ENCODE measurements at places on chromosomes 12 and 14.
A peak's percentile ranks its signal among the peaks of the same experiment; 100 is the strongest.

GRCh38 chr12:124386059-124386458 lies 91.2 kb downstream of the RFLNA start:
- no peak for DNase-seq

- no peak for DNase-seq
Observed at GRCh38 chr12:123057513-123058265, 77.2 kb downstream of the ARL6IP4 start.

DNA sequence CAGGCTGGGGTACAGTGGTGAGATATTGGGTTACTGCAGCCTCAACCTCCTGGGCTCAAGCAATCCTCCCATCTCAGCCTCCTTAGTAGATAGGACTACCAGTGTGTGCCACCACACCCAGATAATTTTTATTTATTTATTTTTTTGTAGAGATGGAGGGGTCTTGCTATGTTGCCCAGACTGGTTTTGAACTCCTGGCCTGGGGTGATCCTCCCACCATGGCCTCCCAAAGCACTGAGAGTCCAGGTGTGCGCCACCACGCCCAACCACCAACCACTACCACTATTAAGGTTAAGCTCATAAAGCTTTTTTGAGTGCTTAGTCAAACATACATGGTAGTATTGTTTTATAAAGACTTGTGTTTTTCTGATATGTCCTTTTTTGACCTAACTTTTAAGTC lies 3.9 kb downstream of the RIOX1 start:
- DNase-seq, result no peak

DNA sequence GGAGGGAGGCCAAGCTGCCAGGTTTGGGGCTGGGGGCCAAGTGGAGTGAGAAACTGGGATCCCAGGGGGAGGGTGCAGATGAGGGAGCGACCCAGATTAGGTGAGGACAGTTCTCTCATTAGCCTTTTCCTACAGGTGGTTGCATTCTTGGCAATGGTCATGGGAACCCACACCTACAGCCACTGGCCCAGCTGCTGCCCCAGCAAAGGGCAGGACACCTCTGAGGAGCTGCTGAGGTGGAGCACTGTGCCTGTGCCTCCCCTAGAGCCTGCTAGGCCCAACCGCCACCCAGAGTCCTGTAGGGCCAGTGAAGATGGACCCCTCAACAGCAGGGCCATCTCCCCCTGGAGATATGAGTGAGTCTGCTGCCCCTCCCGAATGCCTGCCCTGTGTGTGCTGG lies 432 bp downstream of the IL25 start:
- no peak for DNase-seq

GRCh38 chr12:19575337-19576243 lies 136.3 kb downstream of the AEBP2 start:
- DNase-seq, result no peak

DNA sequence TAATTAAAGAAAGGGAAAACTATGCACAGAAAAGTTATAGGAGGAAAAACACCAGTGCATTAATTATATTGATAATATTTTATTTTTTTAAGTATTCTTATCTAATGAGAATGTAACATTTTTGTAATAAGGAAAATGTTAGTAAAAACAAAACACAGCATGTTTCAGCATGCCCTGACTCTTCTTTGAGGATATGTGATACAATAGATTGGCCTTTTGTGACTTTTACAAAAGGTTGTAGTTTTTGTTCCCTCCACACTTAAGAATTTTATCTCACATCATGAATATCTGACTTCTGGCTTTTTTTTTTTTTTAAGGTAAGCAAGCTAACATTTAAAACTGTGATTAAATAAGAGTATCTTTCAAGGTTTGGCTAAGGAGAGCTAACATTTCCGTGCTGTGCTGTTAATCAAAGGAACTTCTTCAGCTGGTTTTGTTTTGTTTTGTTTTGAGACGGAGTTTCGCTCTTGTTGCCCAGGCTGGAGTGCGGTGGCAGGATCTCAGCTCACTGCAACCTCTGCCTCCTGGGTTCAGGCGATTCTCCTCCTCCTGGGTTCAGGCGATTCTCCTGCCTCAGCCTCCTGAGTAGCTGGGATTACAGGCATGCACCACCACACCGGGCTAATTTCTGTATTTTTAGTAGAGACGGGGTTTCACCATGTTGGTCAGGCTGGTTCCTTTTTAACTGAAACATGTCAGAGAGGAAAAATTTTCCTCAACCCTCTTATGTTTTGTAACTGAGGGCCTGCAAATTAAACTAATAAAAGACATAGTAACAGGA lies 30.8 kb upstream of the RESF1 start:
- peak; percentile 32 for DNase-seq

DNA sequence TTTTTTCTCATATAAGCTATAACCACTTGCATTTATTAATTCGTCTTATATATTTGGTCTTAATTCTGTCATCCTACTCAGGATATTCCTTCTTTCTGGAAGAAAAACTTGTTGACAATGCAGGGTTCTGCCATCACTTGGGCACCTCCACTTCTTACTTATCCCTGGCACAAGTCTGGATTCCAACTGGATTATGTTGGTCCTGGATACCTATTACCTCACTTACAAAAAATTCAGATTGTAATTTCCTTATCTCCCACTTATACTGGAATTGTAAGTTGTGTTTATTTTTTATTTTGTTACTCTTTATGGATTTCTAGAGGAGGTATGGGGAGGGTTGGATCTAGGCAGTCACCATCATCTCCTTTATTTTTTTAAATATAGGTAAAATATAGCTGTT lies 36.7 kb downstream of the LRRIQ1 start:
- no peak for DNase-seq

DNA sequence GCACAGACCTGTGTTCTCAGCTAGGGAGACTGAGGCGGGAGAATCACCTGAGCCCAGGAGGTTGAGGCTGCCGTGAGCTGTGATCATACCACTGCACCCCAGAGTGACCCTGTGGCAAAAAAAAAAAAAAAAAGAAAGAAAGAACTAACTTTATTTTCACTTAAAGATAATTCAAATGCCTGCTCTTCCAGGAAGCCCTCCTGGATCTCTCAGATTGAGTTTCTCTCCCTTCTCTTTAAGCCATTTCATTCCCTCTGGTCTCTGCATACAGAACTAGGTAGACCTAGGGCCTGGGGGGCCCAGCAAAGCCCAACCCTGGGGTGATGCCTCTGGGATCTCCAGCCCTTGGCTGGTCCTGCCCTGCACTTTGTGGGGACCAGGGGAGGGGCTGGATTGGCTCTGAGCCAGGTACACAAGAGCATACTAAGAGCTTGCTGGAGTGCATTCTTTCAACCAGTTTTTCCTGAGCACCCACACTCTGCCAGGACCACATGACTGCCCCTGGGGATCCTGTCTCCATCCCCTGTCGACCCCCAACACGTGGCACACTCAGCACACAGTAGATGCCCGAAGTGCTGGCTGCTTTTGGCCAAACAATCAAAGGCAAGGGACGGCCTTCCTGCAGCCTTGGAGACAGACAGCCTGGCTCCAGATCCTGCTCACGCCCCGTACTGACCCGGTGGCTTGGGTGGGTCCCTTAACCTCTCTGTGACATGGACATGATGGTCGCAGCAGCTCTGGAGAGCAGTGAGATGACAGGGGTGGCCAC lies 52.7 kb downstream of the CYP46A1 start:
- DNase-seq, result no peak

DNA sequence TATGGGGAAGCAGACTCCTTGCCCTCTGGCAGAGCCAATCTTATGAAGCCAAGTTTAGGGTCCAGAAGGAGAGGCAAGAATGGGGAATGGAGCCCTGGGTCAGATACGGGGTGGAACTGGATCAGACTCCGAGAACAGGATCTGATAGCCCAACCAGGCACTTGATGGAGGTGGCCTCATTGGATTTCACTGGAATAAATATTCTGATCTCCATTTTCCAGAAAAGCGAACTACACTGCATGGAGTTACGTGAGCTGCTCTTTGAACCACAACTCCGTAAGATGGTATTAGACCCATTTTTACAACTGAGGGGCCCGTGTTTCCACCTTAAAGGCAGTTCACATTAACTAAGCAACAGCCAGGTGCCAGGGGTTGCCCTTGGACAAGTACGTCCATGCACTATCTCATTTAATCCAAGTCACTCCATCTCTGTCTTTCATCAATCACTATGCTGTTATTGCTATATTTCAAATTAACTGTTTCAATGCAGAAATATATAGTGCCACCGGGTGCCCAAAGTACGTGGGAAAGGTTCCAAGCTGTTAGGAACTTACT lies 155.2 kb downstream of the BCL11B start:
- DNase-seq, result no peak

DNA sequence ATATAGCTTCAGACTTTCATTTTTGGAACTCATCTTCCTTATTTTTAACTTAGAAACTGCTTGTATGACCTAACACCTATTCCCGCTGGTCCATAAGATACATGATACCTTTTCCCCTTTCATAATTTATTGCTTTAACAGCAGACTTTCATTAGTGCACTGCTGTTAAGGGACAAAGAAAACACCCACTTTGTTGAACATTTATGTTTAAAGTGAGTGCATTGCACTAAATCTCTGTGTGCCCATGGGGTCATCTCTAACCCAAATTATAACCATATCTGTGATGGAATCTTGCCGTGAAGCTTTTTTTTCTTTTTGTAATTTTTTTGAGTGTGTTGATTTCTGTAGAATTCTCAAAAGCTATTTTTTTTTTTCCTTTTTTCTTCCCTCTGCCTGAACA lies 261.8 kb downstream of the TMTC2 start:
- DNase-seq, result no peak

DNA sequence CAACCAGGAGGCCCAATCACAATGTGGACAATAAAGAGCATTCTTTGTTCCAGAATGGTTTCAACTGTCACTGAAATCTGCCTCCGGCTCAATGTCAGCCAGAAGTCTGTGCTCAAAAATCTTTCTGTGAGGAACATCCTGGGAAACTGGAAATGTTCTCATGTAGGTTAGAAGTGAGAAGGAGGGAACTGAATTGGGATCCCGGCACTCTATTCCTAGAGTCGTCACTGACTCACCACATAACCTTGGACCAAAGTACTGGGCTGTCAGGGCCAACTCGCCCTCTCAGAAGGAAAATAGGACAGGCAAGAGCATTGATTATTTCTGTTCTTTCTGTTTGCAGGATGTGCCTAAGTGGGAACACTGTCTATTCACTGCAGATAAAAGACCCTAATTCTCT lies 57.6 kb downstream of the PRKAB1 start:
- DNase-seq, result no peak

DNA sequence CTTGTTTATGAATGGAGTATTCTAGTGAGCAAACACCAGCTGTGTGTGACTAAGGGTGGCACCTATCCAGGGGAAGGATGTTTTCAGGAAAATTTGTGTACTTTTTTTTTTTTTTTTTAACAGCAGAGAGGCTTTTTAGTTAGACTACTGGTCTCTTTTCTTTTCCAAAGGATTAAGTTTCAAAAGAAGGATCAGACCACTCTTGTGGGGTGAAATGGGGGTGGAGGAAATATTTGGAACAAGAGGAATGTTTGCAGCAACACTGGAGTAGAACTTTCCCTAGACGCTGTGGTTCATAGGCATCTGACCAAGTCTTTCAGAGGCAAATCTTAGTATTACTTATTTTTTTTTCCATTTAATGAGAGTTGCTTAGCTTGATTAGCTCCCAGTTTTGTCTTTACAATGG lies 21.1 kb downstream of the NUBPL start:
- no peak for DNase-seq

- no peak for DNase-seq
Observed at GRCh38 chr14:41016213-41016612, 590.5 kb upstream of the LRFN5 start.

- no peak for DNase-seq
Observed at GRCh38 chr12:67541625-67541991, 106.9 kb upstream of the DYRK2 start.

DNA sequence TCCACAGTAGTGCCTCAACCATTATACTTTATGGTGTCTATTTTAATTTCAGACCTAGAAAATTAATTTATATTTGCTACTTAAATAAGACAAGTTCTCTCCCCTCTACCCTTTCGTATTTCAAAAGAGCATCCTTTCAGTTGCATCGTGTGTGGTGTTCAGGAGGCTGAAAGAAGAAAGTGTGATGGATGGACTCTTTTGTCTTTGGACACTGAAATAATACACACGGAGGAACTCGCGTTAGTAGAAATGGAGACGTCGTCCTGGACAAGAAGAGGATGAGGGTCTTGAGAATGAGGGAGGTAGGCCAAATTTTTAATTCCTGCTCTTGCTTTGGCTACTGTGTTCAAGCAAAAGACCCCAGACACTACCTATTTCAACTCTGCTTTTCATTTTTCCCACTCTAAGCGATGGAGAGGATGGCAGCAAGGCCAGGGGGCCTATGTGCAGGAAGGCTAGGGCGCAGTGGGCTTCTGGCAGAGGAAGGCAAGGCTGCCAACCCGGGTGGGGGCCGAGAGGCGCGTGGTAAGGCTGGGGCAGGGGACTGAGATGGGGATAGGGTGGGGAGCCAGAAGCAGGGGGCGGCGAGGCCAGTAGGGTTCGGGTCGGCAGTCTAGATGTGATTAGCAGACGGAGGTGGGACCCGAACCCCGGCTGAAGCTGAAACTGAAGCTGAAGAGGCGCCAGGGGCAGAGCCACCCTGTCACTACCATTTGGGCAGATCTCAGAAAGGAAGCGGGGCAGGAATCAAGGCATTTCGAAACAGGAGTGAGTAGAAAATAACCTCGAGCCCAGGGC lies 722 bp downstream of the TMED8 start:
- DNase-seq, result peak; percentile 55

DNA sequence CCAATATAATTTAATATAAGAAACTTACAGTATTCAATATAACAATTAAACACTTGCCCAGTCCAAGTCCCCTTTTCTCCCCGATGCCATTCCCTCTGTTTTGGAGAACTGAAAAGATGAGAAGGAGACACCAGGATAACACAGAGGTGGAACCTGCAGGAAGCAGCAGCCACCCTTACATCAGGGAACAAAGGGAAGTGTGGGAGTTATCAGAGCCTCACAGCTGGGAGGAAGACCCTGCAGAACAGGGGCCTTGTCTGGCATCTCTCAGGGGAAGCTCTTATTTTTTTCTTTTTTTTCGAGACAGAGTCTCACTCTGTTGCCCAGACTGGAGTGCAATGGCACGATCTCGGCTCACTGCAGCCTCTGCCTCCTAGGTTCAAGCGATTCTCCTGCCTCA lies 52.6 kb downstream of the CALM1 start:
- DNase-seq, result no peak

DNA sequence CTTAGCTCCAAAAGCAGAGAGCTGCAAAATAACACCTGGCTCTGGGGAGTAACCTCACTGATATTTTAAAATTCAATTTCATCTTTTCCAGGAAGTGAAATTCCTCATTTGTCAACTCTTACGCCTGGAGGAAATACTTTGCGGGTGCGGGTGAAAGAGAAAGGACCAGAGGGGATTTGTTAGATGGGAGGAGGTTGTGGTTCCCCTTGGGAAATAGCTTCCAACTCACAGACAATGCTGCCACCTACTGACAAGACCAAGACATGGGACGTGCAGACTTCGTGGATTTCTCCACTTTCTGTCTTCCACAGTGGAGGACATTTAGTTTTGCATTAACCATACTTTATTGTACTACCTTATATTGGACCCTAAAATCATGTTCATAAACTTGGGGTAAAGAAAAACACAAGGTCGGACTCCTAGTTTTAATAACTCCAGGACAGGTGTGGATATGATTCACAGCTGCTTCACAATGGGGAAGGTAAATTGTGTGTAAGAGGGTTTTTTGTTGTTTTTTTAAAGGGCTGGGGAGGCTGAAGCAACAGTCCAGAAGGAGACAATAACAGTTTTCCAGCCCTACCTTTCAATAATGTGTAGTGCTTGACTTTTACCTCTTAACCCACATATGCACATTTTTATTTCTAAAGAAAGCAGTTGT lies 10.8 kb downstream of the FBXL14 start:
- DNase-seq, result peak; percentile 77

- DNase-seq, result peak; percentile 79
Observed at GRCh38 chr14:68794851-68795596, 2.2 kb upstream of the ZFP36L1 start.

- DNase-seq, result no peak
Observed at GRCh38 chr14:51895375-51895774, 35.0 kb downstream of the GNG2 start.
